Central memory CD4-positive, alpha-beta T cell (primary cell): ENCODE measurements at places on chromosomes 5 and 9.

- no peak for DNase-seq
These were observed 4.0 kb downstream of the SLC35D2 start for GRCh38 chr9:96379461-96379860.

DNA sequence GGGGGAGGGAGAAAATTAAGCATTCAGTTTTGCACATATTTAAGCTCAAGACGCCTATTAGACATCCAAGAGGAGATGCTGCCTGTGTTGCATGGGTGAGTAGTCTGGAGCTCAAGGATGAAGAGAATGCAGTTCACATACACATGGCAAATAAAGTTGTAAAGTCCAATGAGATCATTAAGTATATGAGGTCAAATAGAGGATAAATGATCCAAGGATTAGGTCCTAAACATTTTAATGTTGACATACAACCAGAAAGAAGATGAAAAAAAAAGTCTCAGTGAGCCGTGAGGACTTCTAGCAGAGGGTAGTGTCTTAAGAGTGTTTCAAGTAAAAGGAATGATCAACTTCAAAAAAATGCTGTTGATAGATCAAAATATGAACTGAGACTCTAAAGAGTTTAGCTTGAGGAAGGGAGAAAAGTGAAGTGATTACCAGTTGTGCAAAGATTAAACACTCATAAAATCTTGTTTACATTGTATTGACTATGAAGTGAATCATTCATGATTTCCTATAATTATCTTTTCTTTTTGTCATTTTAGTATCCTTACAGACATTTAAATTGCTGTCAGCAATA lies 251.8 kb downstream of the ZNF608 start:
- no peak for DNase-seq

DNA sequence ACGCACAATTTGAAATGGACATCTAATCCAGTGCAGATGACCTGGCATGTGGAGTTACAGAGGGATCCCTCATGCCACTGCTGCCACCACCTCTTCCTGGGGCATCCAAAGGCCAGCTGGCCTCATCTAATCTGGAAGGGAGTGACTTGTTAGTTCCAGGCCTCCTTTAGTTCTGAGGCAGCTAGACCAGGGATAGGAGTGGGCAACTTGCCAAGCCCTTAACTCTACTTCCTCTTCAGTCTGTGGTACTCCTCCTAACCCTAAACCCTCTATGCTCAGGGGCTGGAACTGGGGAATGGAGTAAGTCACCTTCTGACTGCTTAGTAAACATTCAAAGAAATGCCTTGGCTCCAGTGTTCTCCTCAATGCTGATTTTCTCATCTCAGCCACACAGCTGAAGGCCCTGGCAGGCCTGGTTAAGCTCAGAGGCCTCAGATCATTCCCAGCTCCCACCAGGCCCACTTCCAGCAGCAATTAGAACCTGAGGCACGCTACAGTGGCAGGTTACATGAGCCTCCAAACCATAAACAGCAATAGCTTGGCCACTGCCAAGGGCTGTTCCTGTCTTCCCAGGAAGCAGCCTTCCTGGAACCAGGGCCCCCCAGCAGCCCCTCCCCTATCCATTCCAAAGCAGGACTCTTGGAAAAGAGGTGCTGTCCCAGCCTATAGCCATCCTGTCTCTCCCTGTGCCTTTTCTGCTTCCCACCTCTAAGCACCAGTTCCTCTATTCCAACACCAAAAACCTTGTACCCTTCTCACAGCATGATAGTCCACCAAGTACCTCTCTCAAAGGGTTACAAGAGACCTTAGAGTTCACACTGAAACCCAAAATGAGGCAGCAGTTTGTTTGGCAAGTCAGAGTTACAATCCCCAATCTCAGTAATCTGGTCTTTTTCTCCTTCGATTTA lies 2.0 kb downstream of the EIF4EBP3 start:
- DNase-seq = no peak

DNA sequence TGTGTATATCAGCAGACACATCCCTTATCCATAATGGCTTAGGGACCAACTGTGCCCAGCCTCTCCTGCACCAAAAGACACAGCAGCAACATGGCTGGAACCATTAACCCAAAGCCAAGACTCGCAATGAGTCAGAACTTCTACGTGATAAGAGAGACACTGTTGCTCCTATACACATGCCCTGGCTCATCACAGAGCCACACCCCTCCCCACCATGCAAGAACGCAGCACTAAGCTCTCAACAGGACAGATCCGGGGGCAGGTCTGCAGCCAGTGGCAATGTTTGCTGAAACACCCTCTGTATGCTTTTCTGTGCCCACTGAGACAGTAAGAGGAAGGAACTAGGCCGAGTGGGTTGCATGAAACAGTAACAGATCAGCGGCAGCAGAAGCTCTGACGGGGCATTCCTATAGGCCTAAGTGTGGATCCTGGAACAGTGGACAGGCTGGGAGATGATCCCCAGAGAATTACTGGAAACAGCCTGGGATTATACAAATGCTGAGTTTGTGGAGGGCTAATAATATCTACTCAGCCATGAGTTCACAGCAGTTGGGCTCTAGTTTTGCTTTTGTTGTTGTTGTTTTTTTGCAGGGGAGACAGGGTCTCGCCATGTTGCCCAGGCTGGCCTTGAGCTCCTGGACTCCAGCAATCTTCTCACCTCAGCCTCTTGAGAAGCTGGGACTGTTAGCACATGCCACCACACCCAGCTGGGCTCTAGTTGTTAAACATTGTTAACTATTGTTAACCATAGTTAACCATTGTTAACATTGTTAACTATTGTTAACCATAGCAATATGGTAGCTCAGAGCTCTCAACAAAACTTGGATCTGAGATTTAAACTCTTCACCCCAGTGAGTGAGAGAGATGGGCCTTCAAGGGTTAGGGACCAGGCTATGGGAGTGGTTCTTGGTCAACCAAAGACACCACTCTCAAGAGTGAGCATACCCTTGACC lies 41.0 kb downstream of the B4GALT1 start:
- DNase-seq = no peak

DNA sequence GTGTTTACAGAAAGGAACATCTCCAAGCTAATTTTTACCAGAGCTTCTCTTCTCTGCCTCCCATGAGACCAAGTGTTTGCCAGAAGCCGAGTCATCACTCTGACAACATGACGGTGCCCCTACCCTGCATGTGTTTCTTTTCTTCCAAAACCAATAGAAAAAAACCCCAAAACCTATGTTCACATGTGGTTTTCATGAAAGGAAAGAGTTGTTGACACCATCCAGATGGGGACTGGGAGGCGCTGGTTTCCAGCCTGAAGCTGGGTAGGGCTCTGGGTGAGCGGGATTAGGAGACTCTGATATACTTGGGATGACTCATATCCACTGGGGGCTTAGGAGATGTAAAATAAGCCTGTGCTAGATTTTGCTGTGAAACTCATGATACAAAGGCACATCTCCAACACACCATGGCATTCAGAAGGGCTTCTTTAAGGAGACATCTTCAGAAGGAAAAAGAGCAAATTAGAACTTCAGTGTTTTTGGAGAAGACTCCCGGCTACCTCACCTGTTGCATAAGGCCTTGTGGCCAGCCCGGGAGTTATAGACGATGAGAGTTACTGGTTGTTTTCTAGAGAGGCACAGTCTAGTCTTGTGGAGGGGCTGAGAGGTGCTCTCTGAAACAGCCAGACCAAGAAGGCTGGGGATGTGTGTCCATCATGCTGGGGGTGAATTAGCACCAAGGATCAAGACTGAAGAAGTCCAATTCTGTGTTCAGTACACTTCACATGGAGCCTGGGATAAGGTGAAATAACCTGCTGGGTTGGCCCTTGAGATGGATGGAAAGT lies 108.9 kb upstream of the LHFPL2 start:
- no peak for DNase-seq

DNA sequence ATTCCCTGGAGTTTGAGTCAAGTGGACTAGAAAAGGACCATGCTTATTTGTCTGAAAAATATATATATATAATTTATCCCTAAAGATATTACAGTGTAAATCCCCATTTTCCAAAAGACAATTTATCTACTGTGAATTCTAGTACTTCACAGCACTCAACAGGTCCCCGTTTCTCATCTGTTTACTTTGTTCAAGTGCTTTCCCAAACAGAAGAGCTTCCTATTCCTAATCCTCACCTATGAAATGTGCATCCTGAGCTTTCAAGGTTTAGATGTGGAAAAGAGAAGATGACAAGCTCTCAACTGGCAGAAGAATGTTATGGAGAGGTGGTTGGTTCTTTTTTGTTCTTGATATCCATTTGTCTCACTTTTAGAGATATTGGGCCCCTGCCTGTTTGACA lies 401.6 kb upstream of the ZNF608 start:
- DNase-seq = no peak

DNA sequence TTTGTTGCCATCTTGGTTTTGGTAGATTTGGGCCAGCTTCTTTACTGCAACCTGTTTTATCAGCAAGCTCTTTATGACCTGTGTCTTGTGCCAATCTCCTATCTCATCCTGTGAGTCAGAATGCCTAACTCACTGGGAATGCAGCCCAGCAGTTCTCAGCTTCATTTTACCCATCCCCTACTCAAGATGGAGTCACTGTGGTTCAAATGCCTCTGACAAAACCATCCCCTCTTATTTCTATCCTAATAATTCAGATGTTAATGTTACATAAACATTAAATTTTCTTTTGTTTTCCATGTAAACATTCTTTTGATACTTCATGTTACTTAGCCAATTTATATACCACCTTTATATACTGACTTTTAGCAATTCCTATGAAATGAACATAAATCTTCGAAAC lies 746.3 kb downstream of the CDH18 start:
- no peak for DNase-seq
